ENCODE measurements at places on chromosomes 7 and 10.

DNA sequence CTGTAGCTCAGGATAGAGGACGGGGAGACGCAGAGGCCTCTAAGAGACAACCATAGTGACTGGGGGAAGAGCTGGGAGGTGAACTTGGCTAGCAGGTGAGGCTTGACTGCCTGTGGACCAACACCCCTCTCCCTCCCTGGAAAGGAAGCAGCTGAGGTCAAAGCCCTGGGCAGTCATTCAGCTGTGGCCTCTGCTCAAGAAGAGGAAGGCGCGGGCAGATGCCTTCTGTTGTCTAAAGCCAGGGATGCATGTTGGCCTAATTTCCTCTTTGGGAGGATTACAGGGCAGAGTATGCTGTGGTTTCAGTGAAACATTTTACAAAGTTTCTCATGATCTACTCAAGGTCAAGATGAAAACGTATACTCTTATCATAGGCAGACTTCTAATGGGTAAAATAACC, 327.1 kb downstream of the PRPF18 start:
- DNase-seq = no peak

DNA sequence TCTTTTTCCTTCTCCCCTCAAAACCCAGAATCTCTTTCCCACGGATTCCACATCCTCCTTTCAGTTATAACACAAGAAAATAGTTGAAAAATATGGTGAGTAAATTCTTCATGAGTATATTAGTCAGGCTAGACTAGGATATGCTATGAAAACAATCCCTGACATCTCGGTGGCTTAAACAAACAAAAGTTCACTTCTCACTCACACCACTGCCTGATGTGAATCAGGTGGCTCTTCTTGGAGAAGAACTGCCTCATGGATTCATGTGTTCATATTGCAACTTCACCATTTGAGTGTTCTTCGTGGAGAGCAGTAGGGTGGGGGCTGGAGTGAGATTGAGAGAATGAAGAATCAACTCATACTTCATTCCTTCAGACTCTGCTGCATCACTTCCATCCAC, 204.1 kb downstream of the PHF14 start:
- no peak for DNase-seq

DNA sequence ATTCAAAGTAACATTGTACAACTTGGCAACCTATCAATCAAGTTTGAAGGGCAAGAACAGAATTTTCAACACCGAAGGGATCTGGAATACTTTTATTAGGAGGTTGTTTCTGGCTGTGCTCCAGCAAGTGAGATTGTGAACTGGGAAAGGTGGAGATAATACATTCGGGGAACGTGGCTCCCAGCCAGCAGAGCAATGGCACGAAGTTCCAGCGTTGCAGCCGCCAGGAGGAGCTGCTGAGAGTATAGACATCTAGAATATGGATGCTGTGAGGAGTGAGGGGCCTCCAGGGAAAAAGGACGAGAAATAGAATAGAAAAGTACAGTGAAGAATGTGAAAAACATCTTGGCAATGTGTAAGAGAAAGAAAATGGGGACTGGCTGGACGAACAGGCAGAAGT, 69.5 kb downstream of the TCERG1L start:
- no peak for DNase-seq

- no peak for DNase-seq
Observed at GRCh38 chr7:122515404-122515803, 183.5 kb downstream of the RNF133 start.

DNA sequence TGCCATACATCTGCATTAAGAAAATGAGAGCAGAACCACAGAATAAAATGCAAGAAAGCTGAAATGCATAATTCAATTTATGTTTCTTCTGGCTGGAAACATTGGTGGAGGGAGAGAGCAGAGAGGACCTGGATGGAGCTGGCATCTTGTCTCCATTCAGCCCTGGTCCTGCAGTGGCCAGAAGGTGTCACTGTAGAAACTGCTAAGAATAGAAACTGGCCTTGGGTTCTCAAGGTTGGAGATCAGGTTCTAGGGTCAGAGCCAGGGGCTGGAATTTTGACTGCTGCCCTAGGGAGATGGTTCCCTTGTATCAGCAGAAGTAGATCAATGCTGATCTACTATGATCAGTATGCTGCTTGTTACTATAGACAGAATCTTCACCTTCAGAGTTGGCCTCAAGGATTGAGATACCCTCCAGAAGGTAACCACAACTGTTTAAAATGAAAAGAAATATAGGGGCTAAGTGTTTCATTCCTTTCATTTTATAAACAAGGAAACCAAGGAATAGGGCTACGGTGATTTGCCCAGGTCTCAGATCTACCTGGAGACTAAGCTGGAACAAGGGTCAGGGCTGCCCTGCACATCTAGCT, 13.1 kb downstream of the TAS2R41 start:
- no peak for DNase-seq

GRCh38 chr10:12073526-12073925, 4.8 kb downstream of the DHTKD1 start:
- no peak for DNase-seq

Measured in chondrocyte (in vitro differentiated cells).